CD4-positive, alpha-beta T cell treated with Interleukin-4 for 4 hours (primary cell): ENCODE measurements at places on chromosomes 3 and 15.

DNA sequence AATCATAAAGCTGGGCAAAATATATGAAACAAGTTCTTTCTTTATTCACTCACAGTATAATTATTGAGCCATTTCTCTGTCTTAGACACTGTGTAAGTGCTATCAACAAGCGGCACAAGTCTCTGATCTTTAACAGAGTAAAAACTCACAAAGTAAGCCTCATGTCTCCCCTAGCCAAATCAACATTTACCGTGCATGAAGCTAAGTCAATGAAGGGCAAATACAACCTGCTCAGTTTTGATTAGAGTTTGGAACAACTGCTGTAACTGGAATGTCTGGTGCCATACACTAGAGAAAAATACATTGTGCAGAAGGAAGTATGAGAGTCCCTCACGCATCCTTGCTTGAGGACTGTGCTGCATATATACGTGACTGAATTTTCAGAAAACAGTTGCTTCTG lies 291.0 kb upstream of the EPHA3 start:
- no peak for DNase-seq

- DNase-seq: no peak
Observed at GRCh38 chr3:45597171-45597570, 2.6 kb downstream of the LIMD1 start.

DNA sequence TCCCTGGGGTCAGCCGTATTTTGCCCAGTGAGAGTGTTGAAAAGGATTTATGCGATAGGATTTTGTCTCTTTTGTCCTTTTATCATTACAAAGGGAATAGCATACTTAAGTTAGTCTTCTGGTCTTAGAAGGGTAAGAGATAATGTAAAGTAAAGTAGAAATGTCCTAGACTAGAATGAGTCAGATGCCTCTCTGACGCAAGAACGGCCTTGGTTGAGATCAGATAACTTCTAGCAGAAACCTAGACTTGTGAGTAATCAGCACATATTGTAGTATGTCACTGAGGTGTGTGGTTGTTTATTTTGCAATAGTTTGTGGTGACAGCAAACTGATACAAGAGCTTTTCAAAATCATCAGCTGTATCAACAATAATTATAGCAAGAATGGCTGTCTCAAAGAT lies 866.1 kb downstream of the NSUN3 start:
- DNase-seq: no peak

DNA sequence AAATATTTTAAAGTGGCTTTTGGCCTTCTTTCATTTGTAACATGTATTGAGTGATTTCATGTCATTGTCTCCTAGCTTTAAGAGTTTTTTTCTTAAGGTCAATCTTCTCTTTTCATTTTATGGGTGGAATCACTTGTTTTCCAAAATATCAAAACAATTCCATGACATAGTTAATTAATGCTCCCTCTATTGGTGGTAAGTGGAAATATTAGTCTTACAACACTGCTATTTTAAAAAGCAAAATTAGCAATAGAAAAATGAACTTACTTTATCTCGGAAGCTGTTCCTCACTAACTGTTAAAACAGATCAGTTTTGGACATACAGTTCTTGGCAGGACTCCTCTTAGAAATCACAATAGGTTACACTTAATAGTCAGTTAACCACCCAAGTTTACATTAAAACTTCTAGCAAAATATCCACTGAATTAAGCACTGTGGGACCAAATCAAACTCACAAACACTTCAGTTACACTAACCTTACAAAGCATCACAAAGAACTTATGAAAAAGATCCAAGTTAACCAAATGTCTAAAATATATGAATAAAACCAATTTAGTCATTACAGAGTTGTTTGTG lies 42.4 kb downstream of the TIGIT start:
- no peak for DNase-seq

GRCh38 chr15:81859737-81860516 lies 185.9 kb downstream of the MEX3B start:
- no peak for DNase-seq

DNA sequence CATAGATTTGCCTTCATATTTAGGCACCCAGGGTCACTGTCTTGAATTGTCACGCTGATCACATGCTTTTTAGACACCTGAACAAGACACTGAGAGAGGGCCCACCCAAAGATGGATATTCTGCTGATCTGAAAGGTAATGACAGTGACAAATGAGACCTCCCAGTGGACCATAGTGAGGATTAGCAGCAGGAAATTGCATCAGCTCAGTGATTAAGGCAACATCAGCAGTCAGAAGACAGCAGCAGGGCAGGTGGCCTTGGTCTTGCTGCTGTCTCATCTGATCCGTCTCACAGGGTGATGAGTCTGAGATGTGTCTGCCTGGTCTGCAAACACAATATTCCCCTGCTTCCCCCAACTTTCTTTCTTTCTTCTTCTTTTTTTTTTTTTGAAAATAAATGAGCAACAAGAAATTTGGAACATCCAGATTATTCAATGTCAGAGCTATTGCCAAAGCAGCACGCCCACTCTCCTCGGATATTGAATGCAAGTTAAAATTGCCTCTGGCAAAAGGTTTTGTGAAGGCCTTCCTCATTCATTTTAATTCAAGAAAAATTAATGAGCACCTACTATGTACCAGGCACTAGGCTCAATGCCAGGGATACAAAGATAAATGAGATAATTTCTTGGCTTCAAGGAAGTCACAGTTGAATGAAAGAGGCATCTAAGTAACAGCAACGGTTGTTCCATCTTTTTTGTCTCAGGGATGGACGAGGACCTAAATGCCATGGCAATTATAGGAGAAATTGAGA lies 14.1 kb downstream of the OTOL1 start:
- DNase-seq: no peak

- peak; percentile 60 for DNase-seq
Observed at GRCh38 chr3:128133273-128133883, 9.8 kb upstream of the RUVBL1 start.

DNA sequence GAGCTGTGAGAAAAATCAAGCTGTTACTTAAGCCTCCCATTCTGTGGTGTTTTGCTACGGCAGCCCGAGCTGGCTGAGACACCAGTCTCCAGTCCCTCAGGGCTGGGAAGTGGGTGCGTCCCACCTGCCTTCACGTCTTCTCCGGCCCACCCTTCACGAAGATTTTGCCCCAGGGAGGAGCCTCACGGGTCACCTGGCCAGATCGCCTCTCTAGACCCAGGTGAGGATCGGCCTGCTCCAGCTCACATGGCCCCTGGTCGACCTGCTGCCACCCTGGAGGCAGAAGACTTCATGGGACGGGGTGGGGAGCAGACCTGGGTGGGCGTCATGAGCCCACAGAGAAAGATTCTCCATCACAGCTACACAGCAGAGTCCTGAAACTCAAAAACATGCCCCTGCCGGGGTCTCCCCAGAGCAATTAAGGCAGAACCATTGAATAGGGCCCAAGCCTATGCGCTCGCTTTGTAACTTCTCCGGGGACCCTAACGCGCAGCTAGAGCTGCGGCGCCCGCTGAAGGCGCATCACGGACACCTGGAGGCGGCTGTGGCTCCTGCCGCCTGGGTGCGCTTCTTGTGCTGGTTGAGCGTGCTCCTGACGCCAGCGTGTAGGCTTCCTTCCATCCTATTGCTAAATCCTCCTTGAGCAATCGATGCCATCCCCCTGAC lies 92.6 kb upstream of the ALDH1A3 start:
- DNase-seq: no peak

DNA sequence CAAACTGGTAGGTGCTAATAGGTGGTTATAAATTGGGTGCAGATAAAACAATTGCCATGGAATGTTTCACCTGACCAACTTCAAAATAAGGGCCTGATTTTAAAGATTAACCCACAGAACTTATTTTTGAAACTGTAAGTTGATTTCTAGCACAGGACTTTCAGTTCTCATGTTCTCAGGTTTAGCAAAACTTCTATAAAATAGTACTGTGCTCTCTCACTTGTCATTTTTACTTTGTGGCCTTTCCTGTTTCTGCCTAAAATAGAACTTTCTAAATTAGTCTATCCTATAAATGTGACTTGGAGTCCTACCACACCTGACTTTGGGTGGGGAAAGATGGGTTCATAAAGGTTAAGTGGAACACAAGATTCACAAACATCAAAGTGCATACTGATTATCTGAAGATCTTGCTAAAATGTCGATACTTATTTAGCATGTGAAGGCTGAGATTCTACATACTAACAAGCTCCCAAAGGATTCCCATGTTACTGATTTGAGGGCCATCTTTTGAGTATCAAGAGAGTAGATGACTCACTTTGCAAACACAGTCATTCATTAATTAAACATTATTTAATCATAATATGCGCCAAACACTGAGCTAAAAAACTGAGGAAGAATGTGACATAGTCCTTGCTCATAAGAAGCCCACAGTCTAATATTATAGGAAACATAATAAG lies 38.6 kb downstream of the BTLA start:
- DNase-seq: no peak

- DNase-seq: peak; percentile 60
Observed at GRCh38 chr15:44676676-44677075, 13.2 kb upstream of the SPG11 start.

- DNase-seq: no peak
Observed at GRCh38 chr3:58839187-58839586, 172.6 kb upstream of the FAM3D start.

DNA sequence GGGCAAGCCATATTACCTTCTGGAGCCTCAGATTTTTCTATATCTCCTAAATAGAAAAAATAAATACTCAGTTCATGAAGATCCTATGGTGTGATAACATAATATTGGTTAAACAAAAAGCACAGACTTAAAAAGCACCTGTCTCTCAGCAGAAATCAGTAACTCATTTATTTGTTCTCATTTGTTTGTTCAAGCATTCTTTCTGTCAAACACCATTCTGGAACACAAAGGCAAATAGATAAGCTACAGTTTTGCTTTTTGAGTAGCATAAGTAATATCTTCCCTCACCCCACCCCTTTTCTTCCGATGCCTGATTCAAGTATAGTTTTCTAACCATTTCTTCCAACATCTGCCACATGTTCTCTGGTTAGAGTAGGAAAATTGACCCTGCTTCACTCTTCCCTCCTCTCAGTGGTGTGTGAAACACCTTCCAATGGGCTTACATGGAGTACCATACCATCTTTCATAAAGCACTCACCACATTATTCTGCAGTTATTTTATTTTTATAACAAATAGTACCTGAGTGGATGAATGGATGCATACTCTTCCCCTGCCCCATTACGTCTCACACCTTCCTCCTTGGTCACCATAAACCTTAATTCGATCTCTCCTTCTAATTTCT lies 8.4 kb upstream of the IL1RAP start:
- no peak for DNase-seq

- DNase-seq: no peak
Observed at GRCh38 chr3:57808961-57809608, 53.0 kb downstream of the SLMAP start.

GRCh38 chr3:179425075-179425474 lies 26.2 kb downstream of the GNB4 start:
- DNase-seq: no peak

DNA sequence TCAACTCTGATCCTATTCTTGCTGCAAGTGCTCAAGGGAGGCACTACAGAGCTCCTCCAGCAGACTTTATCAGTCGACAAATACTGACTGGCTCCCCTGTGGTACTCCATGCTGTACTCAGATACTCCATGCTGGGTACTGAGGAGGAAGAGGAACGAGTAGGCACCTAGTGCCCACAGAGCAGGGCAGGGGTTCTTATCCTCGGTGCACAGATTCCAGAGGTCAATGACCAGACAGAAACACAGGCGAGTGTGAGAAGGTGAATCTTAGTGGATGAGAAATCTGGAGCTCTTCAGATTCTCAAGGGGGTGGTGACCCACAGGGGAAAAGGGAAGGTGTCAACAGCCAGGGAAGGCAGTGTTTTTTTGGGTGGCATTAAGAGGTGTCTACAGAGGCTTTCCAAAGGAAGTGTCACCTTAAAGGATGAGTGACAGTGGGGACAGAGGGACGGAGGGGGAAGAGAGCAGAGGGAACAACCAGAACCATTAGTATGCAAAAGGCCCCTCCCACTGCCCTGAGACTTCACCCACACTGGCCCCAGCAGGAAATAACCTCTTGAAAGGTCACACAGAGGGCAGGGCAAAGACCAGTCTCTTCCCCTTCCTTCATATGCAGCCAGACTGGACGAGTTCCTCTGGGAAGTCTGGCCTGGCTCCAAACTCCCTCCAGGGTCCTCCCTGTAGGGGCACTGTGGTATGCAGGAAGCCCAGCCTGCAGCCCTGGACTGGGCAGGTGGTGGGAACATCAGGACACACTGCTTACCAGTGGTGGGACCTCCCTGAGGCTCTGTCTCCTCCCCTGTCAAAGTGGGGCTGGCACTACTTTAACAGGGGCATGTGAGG lies 27.5 kb downstream of the CCDC12 start:
- DNase-seq: peak; percentile 26

DNA sequence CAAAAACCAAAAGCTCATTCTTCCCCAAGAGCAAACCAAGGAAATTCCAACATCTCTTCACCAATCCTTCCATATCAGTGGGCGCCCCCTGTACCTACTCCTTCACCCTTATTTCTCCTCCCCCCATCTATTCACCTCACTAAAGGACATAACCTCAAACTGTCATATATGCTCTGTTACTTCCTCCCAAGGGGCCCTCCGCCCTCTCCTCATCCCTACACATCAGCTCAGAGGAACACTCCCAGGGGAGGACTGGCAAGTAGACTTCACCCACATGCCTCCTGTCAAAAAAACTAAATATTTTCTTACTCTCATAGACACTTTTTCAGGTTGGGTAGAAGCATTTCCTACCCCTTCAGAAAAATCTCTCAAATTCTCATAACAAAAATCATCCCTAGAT lies 2.4 kb upstream of the AADAC start:
- DNase-seq: no peak

- DNase-seq: no peak
Observed at GRCh38 chr3:13696699-13697098, 147.8 kb downstream of the FBLN2 start.

DNA sequence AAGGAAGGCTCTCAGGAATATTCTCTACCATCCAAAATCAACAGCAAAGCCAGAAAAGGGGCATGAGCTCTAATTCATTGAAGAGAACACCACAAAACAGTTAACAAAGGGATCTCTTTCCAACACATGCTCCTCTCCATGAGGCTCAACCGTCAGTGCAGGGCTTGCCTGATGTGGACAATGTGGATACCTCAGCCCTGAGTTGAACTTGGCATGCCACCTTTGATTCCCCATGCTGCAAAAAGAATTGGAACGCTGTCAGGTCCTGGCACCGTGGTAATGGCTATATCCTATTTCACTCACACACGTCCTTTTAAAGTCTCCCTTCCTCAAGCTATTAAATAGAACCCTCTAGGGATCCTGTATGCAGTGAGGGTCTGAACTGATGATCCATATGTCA lies 30.7 kb upstream of the IP6K2 start:
- DNase-seq: no peak

GRCh38 chr3:152325136-152325535 lies 56.4 kb downstream of the MBNL1 start:
- no peak for DNase-seq

DNA sequence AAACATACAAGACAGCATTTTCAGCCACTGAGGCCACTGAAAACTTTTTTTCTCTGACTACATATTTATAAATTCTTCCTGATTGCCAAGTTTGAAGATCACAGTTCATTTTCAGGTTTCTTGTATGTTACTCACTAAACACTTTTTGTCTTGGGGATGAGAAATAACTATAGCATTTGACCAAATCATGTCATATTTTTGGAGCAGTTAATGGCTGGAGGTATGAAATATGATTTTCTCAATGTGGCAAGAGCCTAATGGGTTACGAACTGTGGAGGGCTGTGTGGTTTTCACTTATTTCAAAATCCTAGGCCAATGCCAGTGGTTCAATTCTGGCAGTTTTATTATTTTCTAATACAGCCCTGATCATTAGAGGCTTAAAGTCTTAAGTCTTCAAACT lies 64.4 kb downstream of the USP13 start:
- no peak for DNase-seq

- DNase-seq: no peak
Observed at GRCh38 chr15:59165726-59166125, 40.9 kb upstream of the LDHAL6B start.
